ENCODE measurements at places on chromosomes 2 and 18.

GRCh38 chr2:237444071-237444470, 30.1 kb upstream of the COL6A3 start:
- no peak for DNase-seq

- DNase-seq = no peak
These were observed 1200.8 kb upstream of the GYPC start for GRCh38 chr2:125455110-125455509.

DNA sequence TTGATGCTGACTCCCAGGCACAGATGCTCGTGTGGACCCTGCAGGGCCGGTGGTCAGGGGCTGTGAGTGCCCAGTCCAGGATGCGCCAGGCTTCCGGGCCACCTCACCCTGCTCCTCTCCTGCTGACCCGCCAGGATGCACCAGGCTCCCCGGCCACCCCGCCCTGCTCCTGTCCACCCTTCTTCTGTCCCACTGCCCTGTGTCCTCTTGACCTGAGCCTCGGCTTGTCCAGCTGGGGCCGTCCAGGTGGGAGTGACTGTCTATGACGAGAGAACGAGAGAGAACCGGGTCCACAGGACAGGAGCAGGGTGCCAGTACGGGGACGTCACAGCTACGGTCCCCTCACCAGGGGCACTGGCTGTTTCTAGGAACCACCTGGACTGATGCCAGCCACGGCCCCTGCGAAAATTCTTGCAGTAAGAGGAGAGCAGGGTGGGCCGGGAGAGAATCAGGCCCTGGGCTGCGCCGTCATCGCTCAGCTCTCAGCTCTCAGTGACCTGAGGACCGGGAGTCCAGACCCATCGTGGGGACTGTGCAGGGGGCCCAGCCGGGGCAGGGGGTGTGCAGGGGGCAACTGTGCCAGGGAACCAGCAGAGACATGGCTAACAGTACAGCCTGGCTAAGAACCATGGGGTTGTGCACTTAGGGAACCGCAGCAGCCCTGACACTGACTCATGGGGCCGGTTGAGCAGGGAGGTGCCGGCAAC, 12.9 kb upstream of the NFATC1 start:
- DNase-seq = no peak

GRCh38 chr18:58661423-58661822, 9.8 kb upstream of the MALT1 start:
- no peak for DNase-seq

GRCh38 chr2:17057109-17058017, 391.7 kb upstream of the CYRIA start:
- no peak for DNase-seq

- DNase-seq = no peak
These were observed 665.8 kb upstream of the ZEB2 start for GRCh38 chr2:145185696-145186095.

- no peak for DNase-seq
These were observed 221.9 kb downstream of the NDUFA10 start for GRCh38 chr2:239803102-239803765.

DNA sequence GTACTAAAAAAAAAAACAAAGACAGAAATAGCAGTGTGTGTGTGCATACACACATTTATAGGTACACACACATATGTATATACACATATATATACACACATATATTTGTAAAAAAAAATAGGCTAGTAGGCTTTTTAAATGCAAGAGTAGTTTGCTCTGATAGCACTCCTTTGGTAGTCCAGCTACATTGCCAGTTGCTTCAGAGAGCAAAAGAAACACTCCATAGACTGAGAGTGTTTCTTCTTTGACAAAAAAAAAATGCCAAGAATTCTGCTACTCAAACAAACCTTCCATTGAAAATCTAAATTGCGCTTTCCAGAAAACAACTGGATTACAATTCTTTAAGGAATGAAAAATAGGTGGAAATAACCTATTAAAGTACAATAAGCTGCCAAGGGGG, 365.9 kb upstream of the GALNT5 start:
- no peak for DNase-seq

DNA sequence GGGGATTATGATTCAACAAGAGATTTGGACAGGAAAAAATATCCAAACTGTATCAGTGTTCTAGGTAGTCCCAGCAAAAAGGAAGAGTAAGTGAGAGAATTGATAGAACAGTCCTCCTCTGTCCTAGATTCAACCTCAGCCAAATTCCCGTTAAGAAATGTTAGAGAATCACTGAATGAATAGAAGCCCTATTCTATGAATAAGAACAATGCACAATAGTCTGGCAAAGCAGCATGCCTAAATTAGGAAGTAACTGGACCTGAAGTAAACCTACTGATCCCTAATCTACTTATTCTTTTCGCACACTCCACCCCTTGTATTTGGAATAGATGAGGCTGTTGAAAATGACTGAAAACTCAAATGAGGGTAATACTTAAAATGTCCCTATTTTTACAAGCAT, 1665.5 kb downstream of the LRP1B start:
- DNase-seq = no peak

DNA sequence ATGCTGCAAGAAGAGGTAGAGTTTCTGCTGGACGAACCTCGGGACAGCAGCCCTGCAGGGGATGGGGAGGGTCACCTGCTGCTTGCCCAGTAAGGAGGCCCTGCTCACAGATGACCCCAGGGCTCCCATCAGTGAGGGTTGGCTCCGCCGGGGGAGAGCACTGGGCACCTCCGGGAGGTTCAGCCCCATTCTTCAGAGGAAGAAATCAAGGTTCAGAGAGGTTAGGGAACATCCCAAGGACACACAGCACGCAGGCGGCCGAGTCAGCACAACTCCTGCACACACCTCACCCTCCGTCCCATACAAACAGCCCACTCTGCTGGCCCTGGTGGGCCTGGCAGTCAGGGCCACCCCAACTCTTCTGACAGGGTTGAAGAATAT, 11.7 kb upstream of the CCDC74B start:
- DNase-seq = no peak

GRCh38 chr2:86123328-86123925, 17.4 kb downstream of the PTCD3 start:
- DNase-seq = no peak

DNA sequence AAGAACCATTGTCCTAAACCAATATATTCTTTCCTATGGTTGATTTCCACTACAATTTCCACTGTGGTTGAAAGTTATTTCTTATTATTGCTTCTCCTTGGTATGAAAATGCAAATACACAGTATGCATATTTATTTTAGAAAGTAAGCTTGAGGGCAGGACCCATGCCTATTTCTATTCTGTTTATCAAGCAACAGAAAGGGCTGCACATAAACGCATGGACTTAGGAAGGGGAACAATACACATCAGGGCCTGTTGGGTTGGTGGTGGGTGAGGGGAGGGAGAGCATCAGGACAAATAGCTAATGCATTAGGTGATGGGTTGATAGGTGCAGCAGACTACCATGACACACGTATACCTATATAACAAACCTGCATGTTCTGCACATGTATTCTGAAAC, 20.7 kb downstream of the SLC4A3 start:
- no peak for DNase-seq

DNA sequence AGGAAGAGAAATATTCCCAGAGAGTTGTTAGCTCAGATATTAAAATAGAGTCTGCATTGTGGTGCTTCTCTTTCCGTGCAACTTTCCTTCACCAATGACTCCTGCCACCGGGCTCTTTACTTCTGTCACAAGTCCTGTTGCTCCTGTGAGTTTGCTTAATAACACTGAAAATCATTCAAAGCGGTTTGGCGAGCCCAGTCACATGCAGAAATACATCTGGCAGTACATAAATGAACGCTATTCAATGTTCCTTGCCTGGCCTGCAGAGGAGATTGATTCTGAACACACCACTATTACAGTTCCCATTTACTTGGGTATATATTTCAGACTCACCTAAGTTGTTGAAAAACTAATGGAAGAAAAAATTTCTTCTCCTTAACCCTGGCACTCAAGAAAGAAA, 276.6 kb downstream of the ZNF521 start:
- no peak for DNase-seq

GRCh38 chr18:32468147-32468845, 2.4 kb downstream of the GAREM1 start:
- no peak for DNase-seq

- no peak for DNase-seq
These were observed 61.0 kb downstream of the TRAPPC12 start for GRCh38 chr2:3440477-3440876.

DNA sequence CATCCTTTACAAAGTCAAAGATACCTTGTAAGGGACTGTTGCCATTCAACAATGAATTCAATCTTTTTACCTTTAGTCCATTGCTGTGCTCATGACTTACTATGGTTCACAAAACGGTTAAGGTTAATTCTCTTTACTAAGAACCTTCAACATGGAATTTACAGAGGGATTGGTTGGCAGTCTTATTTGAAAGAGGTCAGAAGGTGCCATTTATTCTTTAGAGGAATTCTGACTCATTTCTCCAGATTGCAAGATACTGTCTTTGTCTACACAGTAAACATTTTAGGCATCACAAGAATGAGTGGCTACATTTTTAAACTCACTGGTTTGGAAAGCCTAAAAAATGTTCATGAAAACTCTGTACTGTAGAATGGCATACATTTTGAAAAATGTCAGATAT, 17.4 kb downstream of the KCNH7 start:
- DNase-seq = no peak

GRCh38 chr2:180647221-180647620, 333.2 kb upstream of the UBE2E3 start:
- DNase-seq = no peak

DNA sequence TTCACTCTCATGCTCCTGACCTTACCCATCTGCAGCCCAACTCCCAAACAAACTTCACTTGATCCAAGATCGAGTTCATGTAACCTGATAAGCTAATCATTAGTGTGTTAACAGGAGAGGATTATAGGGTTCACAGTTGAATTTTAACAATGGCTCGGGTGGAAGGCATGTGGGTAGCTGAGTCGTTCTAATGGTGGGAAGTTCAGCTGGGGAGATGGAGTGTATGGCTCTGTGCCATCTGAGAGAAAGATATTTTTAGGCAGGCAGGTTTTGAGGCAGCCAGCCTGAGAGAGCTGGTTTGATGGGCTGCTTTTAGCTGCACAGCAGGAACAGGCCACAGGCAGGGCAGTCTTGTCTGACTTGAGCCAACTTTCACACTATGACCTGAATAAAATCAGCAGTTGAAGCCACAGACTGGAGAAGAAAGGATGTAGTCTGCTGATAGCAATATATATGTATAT, 17.7 kb upstream of the NFE2L2 start:
- DNase-seq = no peak

GRCh38 chr2:33366473-33366872, 110.0 kb upstream of the RASGRP3 start:
- DNase-seq = no peak

DNA sequence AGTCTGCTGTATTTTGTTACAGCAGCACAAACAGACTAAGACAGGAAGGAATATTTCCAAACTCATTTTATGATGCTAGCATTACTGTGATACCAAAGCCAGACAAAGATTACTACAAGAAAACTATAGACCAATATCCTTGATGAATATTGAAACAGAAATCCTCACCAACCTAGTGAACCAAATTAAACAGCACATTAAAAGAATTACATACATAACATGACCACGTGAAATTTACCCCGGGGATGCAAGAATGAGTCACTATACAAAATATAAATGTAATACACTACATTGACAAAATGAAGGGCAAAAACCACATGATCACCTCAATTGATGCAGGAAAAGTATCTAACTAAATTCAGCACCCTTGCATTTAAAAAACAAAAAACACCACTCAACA, 112.6 kb downstream of the CHN1 start:
- no peak for DNase-seq

- DNase-seq = no peak
These were observed 5.4 kb upstream of the CERKL start for GRCh38 chr2:181662287-181662686.

GRCh38 chr2:105103481-105103880, 65.6 kb downstream of the MRPS9 start:
- DNase-seq = no peak

DNA sequence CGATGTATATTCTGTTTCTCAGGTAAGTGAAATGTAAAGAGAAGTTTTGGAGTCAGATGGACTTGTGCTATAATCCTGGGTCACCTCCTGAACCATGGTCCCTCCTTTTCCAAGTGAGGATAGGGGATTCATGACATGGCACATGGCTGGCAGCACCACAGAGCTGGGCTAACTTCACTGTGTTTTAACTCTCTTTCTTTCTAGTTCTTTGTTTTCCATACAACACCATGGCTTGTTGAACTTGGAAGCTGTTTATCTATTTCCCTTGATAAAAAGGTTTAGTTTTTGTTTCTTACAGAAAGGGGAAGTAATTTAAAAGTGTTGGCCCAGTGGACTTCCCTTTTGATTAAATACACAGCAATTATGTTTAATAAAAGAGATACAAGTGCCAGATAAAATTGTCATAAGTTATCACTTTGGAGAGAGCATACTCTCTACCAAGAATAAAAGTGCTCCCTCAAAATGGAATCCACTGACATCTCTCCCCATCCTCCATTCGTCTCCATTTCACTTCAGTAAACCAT, 90.4 kb downstream of the PLCL1 start:
- no peak for DNase-seq

DNA sequence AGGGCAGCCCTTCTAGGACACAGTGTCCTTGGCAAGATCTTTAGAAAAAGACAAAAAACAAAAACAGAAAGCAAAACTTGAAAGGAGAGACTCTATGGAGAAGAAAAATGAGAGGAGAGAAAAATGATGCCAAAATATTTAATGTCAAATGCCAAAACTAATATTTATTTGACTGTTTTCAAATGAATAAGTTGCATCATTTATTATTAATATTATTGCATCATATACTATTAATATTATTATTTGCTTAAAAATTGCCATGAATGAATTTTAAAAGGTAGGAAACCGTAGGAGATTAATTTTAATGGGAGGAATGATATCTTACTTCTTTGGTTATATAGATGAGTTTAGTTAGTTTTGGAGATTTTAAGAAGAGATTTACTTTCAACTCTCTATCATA, 144.3 kb downstream of the DAW1 start:
- no peak for DNase-seq

GRCh38 chr2:63875131-63875527, 33.4 kb downstream of the UGP2 start:
- no peak for DNase-seq

- no peak for DNase-seq
These were observed 19.1 kb upstream of the FHL2 start for GRCh38 chr2:105417857-105418436.

- no peak for DNase-seq
These were observed 252.4 kb downstream of the LPIN1 start for GRCh38 chr2:11998626-11999378.

- no peak for DNase-seq
These were observed 2.9 kb downstream of the TBR1 start for GRCh38 chr2:161418715-161419637.

DNA sequence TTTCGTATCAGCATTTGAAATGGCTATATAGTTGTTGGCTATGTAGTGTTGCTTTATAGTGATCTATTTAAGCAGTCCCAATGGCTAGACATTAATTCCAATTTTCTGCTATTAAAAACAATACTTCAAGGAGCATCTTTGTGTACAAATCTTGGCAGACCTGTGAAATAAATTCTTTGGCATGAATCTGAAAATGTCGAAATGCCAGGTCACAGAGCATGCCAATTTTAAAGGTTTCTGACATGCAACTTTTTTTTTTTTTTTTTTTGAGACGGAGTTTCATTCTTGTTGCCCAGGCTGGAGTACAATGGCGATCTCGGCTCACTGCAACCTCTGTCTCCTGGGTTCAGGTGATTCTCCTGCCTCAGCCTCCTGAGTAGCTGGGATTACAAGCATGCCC, 26.8 kb upstream of the CABLES1 start:
- DNase-seq = no peak

Measured in stimulated activated CD4-positive, alpha-beta T cell treated with anti-CD3 and anti-CD28 coated beads, Interleukin-4, amount 100 ng/mL, for 1 hour (primary cell).